ENCODE measurements at places on chromosomes 12 and 14.
A peak's percentile ranks its signal among the peaks of the same experiment; 100 is the strongest.

DNA sequence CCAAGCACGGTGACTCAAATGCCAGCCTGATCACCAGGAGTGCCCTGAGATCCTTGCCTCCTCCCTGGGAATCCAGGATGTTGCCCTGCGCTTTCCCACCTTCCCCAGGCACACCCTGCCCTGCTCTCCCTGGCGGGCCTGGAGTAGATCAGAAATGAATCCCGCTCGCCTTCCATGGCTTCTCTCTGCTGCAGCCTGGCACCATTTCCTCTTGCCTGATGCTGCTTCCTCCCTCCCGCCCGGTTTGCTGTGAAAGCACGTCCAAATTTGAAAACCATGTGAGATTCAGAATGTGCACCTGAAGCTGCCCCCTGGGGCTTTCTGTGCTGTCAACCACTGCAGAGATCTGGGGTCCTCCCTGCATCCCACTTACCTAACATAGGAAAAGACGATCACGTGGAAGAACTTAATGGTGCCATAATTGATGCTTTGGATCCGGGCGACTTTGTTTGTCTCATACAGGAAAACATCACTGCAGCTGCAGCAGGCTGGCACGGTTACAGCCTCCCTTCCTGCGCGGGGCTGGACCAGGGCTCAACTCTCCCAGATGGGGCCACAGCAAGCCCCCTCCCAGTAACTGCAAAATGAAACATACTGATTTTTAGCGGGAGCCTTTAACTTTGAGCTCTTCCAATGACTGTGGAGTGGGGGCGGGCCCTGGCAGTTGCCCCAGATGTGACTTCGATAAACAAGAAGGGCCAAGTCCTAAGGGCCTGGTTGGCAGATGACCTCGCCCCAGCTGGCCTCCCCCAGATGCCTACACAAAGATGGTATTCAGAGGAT lies 24.9 kb upstream of the C12orf76 start:
- peak; percentile 31 for DNase-seq

GRCh38 chr12:109439181-109439580 lies 37.9 kb downstream of the KCTD10 start:
- no peak for DNase-seq

DNA sequence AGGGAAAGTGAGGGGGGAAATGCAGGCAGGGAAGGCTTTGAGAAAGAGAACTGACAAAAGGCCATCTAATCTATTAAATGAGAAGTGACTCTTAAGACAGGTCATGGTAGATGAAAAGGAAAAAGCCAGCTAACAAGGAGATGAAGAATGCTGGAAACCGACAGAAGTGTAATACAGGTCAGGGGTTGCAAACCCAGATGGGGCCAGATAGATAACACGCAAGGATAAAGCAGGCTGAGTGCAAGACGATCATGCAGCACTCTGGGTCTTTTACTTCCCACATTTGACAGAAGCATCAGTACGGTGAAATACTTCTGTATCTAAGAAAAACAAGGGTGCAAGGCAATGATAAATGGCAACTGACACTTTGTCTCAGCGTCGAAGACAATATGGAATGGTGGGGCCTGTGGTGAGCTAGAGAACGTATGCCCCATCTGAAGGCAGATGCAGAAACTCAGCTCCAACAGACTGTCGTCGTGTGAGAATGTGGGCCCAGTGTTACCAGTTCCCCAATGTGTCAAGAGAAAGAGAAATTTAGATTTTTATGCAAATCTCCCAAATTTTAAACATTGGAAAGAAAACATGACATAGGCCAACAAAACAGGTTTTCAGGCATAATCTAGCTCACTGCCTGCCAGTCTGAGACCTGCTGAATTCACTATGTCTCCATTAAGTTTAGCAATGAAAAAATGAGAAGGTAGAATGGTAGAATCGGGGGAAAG lies 187.4 kb downstream of the PHLDA1 start:
- DNase-seq = no peak

- no peak for DNase-seq
These were observed 48.3 kb downstream of the NOVA1 start for GRCh38 chr14:26549571-26549970.

DNA sequence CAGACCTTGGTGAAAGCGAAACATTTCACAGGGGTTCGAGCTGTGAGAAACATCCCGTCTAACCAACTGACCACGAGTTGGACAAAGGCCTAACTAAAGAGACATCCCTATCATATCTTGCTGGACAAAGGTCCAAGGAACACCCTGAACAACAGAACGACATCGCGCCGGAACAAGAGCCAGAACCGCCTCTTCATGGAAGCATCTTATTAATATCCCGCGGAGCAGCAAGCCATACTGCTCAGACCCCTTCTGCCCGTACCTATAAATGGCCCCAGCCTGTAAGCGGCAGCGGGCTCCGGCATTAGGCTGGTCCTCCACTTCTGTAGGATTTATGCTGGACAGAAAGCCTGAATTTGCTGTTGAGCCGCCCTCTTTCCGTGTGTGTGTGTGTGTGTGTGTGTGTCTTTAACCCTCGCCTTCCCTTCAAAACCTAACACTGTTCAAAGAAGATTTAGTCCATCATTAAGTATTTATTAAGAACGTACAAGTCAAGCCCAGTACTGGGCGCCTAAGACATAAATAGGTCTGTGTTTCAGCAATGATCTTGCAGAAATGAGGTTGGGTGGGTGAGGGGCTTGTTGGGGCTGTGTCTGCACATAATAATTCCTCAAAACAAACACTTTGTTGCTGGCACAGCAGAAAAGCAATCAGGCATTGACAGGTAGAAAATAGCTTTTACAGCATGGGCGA lies 1.9 kb downstream of the SLC6A15 start:
- DNase-seq = no peak

GRCh38 chr14:41130274-41130673 lies 476.4 kb upstream of the LRFN5 start:
- no peak for DNase-seq

DNA sequence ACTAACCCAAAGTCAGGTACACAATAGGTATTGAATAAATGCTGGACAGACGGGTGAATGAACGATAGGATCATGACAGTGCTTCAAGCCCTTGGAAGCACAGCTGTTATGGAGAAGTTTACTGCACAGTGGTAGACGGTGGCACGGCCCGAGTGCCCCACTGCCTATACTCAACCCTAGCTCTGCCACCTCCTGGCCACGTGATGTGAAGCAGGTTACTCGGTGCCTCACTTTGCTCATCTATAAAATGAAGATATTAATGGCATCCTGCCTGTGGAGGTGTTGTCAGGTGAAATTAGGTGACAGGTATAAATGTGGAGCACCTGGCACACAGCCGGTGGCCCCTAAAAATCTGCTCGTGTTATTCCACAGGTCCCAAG lies 5.8 kb downstream of the ASB2 start:
- peak; percentile 83 for DNase-seq

DNA sequence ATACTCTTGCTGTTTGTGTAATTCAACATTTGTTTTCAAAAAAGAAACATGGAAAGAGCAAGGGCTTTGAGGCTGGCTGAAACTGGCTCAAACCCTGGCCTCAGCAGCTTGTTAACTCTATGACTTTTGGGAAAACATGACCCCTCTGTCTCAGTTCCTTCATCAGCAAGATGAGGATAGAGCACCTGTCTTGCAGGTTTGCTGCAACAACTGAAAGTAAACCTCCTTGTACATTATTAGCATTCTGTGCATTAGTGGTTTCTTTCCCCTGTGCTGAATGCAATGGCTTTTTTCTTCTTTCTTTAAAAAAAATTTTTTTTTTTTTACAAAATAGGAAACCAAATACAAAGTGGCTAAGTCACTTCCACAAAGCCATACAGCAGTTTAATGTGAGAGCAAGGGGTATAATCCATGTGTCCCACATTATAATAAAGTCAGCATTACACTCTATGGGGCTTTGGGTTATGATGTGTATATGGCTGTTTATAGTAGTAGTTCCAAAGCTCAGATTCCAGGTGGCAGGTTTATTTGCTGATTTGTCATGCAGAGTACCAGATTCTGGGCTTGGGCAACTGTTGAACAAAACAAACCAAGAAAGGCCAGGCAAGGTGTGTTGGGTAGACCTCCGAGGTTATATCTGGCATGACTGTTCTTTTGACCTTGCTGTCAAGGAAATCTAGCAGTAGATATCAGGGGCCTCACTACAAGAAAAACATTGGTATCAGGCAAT lies 194.5 kb upstream of the CNOT2 start:
- DNase-seq = no peak

DNA sequence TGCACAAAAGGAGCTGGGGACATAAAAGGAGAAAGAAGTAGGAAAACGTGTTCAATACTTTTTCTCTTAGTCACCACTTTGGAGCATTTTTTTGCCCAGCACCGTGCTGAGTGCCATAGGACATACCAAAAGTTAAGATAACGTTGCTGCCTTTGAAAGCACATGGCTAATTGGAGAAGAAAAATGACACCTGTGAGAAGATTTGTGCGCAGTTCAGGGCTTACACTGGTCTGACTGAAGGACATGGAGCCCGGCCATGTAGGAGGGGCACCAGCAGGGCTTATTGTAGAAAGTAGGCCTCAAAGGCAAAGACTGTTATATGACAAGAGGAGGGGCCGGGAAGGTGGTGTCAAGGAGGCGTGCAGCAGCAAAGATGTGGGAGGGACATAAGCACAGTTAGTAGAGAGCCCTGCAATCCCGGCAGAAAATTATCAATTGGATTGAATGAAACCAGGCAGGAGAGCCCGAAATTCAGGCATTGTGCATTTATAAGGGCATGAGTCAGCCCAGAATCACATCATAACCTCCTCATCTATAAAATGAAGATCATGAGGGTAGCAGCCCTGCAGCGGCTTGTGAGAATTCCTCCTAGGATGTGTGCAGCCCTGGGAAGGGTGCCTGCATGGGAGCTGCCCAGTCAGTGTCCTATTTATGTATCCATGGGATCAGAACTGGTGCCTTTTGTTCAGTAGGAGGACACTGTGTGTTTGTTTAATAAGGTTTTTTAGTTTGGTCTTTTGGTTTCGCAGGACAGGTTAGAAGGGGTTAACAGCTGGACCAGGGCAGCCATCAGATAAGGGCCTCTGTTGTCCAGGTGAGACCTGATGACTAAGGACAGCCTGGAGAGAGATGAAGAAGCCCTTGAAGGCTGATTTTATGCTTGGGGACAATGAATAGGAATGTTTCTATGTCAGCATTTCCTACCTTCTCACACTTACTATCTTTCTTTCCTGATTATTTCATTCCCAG lies 122.4 kb downstream of the GPR135 start:
- no peak for DNase-seq

GRCh38 chr12:24116548-24116947 lies 167.1 kb upstream of the SOX5 start:
- no peak for DNase-seq

DNA sequence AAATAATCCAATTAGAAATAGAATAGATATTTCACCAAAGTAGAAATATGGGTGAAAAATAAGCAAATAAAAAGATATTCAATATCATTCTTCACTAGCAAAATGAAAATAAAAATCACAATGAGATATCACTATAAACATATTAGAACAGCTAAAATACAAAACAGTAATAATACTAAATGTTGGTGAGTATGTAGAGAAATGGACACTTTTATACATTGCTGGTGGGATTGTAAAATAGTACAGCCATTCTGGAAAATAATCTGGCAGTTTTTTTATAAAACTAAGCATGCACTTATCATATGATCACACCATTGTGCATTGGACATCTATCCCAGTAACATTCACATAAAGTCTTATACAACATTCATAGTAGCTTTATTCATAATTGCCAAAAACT lies 320.2 kb upstream of the OR4E1 start:
- DNase-seq = no peak

GRCh38 chr14:65103150-65103760 lies 938 bp upstream of the MAX start:
- DNase-seq = no peak

DNA sequence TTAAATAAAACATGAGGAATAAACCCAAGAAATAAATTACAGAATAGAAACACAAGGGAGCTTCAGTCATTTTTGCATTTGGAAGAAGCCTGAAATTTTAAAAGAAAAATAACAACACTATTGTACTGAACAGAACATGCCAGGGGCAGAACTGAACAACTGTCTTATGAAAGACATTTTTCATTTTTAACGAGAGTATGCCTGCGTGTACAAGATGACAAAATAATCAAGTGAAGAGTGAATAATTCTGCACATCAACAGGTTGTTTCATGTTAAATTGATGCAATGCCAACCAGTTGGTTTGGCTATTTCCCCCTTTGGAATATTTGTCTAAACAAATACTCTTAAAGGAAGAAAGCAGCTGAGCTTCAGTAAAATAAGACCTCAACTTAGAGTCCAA lies 103.3 kb upstream of the BTG1 start:
- no peak for DNase-seq

DNA sequence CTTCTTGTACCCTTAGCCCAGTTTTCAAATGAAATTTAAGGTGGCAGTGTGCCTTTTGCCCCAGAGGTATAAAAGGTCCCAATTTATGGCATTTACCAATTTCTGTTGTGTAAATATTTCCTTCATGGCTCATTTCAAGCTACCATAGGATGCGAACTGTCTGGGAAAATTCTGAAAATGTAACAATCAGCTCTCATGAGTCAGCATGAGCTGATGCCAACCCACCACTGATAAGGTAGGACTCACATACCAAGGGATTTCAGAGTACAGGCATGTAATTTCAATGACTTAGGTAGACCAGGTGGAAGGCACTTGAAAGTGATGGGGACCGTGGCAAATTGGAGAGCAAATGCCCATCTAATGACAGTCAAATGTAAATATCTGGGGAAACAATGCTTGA lies 169.5 kb downstream of the TTC8 start:
- DNase-seq = no peak

DNA sequence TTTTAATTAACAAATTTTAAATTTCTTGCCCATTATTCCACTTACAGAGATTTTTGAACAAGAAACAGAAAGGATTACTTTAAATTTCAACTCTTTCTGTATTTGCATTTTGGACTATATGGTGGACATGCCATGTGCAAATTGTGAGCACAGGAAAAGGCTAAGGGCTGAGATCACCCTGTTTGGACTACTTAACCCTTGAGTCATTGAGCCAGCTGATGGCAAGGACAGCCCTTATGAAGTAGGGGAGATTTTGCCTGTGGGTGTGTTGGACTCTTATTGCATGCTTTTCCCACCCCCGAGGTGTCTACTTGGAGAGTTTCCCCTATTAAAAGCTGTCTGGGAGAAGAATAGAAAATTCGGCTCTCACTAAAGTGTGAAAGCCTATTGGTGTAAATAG lies 17.2 kb downstream of the DERA start:
- no peak for DNase-seq

- DNase-seq = no peak
These were observed 242.5 kb downstream of the ZFP36L1 start for GRCh38 chr14:68550338-68550715.

DNA sequence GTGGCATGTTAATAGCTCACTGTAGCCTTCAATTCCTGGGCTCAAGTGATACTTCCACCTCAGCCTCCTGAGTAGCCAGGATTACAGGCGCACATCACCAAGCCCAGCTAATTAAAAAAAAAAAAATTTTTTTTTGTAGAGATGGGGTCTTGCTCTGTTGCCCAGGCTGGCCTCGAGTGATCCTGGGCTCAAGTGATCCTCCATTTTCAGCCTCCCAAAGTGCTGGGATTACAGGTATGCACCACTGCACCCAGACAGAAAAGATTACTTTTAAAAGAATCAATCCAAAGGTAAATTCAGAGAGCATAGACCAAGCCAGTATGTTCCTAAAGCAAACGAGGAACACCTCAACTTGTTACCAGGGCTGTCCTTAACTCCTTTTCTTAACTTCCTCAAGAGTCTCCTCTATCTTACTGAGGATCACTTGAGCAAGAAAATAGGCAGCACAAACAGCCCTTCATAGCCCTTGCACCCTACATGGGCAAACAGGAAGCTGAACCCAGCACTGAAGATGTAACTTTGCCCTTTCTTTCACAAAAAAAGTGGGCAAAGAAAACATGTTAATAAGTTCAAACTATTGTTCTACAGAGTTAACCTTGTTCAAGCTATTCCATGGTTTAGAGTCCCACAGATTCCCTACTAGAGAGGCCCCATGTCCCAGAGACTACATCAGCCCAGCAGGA lies 11.3 kb downstream of the CS start:
- DNase-seq = no peak

Measured in CD4-positive, alpha-beta T cell treated with Interleukin-6 for 4 hours (primary cell).